ENCODE measurements at places on chromosomes 2 and 18.

- DNase-seq = no peak
These were observed 180.7 kb downstream of the NCK2 start for GRCh38 chr2:105925390-105925789.

DNA sequence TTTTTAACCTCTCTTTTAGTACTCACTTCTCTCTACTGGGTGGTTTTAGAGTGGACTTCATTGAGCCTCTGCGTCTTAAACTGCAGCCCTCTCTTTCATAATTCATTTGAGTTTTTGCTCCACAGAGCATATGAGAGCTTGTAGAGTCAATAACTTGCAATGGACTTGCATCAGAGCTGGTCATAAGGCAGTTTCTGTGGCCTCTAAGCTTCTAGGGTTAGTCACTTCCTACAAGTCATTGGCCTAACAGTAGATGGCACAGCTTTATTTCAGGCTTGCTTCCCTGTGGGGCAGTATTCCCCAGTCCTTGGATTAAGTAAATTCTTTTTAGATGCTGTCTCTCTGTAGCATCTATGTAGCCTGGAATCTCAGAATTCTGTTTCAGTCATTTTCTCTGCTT is 1435.7 kb downstream of the LRP1B start:
- DNase-seq = peak; percentile 79

DNA sequence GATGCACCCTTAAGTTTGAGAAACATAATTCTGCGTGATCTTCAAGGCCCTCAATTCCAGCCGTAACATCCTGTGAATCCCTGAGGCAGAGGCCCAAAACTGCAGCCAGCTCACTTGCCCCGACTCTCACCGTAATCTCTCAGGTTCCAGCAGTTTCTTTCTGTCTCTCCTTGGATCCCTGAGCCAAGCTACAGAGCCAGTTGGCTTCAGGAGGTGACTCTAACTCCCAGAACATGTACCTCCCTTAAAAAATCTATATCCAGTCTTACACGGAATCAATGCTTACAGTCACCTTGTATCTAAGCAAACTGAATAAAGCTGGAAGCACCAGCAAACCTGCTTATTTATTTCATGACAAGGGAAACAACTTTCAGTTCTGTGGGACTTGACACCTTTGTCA is 300.4 kb downstream of the SETBP1 start:
- no peak for DNase-seq

DNA sequence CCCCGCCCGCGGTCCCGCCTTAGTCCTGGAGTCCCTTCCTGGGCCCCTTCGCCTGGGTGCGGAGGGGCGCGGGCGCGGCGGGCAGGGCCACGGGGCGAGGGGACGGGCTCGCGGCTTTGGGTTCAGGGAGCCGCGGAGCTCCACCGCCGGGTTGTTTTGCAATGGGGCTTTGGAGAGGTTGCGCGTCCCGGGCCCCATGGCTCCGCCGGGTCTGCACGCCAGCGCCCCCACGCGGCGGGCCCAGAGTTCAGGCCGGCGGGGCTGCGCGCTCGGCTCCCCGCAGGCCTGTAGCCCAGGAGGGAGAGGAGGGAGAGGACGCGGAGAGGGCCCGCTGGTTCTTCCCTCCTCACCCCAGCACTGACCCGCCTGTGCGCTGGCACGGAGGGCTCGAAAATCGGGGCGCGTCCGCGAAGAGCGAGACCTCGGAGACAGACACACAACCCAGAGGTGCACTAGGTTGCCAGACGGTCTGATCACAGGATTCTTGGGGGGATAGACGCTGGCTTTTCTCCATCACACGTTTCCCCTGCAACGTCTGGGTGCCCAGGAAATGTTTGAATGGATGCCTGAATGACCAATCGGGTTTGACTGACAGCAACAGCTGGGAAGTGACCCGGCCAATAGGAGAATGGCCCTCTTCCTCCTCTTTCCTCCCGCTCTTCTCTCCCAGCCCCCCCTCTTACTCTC is 4.9 kb upstream of the SIX2 start:
- peak; percentile 84 for DNase-seq

- no peak for DNase-seq
These were observed 395.2 kb downstream of the MTX2 start for GRCh38 chr2:176664478-176664877.

- DNase-seq = no peak
These were observed 101.2 kb downstream of the NRXN1 start for GRCh38 chr2:50930726-50931125.

- no peak for DNase-seq
These were observed 148.6 kb downstream of the LRATD1 start for GRCh38 chr2:14781142-14781541.

DNA sequence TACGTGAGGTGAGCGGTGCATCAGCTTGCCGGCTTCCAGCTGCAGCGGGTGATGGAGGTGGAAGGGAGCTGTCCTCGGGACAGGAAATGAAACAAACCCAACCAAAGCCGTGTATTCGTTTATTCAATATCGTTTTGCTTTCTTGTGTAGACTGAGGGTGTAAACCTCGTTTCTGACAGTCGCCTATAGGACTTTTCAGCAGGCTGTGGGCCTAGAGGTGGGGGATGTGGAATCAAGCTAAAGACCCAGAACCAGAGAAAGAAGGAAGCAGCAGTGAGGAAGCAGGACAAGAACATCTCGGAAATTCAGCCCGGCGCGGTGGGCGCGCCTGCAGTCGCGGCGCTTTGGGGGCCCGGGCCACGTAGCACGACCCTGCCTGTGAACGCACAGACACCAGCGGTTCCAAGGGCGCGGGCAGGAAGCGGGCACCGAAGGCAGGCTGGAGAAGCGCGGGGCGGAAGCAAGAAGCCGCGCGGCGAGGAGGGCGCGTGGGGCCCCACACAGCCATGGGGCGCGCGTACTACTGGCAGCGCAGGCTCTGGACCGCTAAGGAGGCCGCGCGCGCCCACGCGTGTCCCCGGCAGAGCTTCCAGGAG is 755 bp upstream of the ATP9B start:
- peak; percentile 33 for DNase-seq

GRCh38 chr2:105919826-105920225 is 175.1 kb downstream of the NCK2 start:
- peak; percentile 89 for DNase-seq

DNA sequence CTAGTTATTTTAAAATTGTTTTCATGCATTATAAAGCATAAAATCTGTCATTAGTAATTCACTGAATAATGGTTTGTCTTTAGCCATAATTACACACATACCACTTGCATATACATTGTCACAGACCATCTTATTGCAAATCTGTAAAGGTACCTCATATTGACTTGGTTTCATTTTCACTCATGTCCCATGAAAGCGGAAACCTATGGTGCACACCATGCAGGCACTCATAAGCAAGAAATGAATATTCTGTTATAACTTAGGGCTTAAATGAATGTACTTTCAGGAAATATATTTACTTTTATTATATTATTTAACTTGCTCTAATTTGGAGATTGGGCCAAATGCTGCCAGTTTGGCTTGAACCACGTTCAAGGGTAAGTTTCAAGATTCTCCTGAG is 29.2 kb upstream of the STK17B start:
- DNase-seq = no peak

DNA sequence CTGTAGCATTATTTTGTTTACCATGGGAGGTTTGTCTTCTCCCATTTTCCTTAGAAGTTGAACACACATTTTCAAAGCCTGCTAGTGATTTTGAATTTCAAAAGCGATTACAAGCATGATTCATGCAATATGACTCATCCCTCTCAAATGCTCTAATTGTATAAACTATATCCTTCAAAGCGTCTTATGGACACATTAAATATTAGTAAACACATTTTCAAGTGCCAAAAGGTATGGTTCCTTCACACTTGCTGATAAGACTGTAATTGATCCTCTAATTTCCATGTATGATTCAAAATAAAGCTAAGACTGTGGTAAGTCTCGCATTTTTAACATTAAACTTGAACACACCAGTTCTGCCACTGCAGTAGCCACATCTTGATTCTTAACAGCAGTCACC is 512.9 kb downstream of the LRRTM4 start:
- peak; percentile 4 for DNase-seq

DNA sequence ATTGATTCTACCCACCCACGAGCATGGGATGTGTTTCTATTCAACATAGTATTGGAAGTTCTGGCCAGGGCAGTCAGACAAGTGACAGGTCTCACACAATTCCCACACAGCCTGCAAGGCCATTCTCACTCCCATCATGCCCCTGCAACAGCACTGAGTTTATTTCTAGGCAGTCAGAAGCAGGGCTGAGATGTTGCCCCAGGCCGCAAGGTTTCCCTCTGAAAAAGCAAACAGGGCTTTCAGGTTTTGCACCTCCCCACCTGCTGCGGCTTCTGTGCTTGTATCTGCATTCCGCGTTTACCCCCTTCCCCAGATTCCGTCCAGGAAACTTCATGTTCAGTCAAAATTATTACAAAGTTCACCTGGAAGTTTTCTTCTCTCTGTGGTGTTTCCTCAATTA is 9.4 kb upstream of the TACR1 start:
- no peak for DNase-seq
